ENCODE measurements at places on chromosomes 13 and 19. TPM values are rescaled to one million over a fixed set of nuclear protein-coding genes. Genes with fewer than 3 reads are reported as not detected.

Gene FFAR1
- total RNA-seq: 0.37 TPM

DNA sequence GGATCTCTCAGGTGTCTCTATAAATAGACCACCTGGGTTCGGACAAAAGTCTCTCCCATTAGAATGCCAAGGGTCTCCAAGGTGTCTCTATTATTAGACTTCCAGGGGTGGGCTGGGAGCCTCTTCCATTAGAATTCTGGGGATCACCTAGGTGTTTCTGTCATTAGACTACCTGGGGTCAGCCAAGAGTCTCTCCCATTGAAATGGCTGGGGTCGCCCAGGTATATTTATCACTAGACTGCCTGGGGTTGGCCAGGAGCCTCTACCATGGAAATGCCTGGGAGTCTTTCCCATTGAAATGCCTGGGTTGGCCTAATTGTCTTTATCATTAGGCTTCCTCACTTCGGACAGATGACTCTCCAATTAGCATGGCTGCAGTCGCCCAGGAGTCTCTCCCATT lies 1565.5 kb downstream of the UQCRFS1 start:
- H3K36me3 ChIP-seq: no peaks in the 10 kb centered on the region
- H3K4me1 ChIP-seq: no peaks in the 10 kb centered on the region
- H3K4me3 ChIP-seq: no peak overlapping the region
- H3K27me3 ChIP-seq: no peaks in the 10 kb centered on the region

- no peak overlapping the region for H3K4me3 ChIP-seq
- no peaks in the 10 kb centered on the region for H3K36me3 ChIP-seq
- no peak overlapping the region for H3K27ac ChIP-seq
- H3K4me1 ChIP-seq: no peaks in the 10 kb centered on the region
- DNase-seq: no peak
Observed at GRCh38 chr19:32543115-32543900, 37.7 kb upstream of the PDCD5 start.

DNA sequence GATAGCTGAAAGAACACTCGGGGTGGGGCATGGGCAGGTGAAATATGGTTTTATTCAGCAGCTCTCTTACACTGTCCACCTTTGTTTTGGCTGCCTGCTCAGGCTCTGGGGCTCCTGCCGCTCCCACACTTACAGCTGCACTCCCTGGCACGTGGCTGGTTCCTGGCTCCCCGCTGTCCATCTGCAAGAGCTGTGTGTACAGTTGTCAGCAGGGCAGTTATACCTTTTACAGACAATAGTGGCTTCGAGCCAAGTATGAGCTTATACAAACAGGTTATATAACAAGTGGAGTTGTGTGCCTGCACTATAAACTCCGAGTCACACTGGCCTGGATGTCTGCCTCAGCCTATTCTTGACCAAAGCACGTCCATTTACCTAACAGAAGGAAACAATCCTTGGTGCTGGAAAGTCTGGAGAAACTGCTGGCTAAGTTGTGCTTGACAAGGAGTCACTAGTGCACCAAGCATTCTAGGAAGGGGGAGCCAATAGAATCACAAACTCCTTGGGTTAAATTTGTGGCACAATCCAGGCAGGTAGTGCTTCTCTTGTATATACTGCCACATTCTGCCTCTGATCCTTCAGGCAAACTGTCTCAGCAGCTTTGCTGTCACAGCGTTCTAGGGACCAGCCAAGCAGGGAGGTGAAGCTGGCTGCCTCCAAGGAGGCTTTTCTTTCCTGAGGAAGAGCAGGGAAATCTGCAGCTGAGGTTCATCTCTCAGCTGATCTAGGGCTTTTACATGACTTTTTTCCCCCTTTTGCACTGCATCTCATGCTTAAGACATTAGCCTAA lies 68.2 kb downstream of the NHLRC3 start:
- H3K27me3 ChIP-seq: no peaks in the 10 kb centered on the region
- H3K4me3 ChIP-seq: no peak overlapping the region
- peak; percentile 10 for DNase-seq
- no peaks in the 10 kb centered on the region for H3K4me1 ChIP-seq
- H3K36me3 ChIP-seq: no peaks in the 10 kb centered on the region
- H3K27ac ChIP-seq: no peak overlapping the region

Gene HIF3A
- total RNA-seq: 315 TPM

Gene ZNF525
- total RNA-seq: 7.1 TPM

Gene LILRB3
- total RNA-seq: 23.0 TPM

Gene WDR88
- total RNA-seq: not detected

DNA sequence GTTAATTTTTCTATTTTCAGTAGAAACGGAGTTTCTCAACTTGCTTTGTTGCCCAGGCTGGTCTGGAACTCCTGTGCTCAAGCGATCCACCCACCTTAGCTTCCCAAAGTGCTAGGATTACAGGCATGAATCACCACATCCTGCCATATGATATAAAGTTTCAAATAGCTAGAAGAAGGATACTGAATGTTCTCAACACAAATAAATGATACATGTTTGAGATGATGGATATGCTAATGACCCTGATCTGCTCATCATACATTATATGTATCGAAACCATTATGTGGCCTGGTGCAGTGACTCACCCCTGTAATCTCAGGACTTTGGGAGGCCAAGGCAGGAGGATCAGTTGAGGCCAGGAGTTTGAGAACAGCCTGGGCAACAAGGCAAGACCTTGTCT lies 11.5 kb downstream of the CIB3 start:
- no peaks in the 10 kb centered on the region for H3K36me3 ChIP-seq
- no peaks in the 10 kb centered on the region for H3K27me3 ChIP-seq
- no peak overlapping the region for H3K27ac ChIP-seq
- H3K4me1 ChIP-seq: no peaks in the 10 kb centered on the region
- DNase-seq: no peak

Gene OLFM4
- 0.34 TPM for total RNA-seq

GRCh38 chr13:40082639-40083038 lies 427.2 kb downstream of the COG6 start:
- no peaks in the 10 kb centered on the region for H3K4me1 ChIP-seq
- peak overlapping the region; percentile 42 for H3K27ac ChIP-seq
- no peaks in the 10 kb centered on the region for H3K36me3 ChIP-seq

Gene MEIS3
- 10.2 TPM for total RNA-seq

GRCh38 chr13:70424928-70425327 lies 316.7 kb upstream of the KLHL1 start:
- no peak for DNase-seq
- H3K4me3 ChIP-seq: no peak overlapping the region
- no peaks in the 10 kb centered on the region for H3K27me3 ChIP-seq
- no peaks in the 10 kb centered on the region for H3K36me3 ChIP-seq
- H3K27ac ChIP-seq: no peak overlapping the region
- H3K4me1 ChIP-seq: no peaks in the 10 kb centered on the region

- H3K36me3 ChIP-seq: no peaks in the 10 kb centered on the region
- no peak overlapping the region for H3K27ac ChIP-seq
- H3K4me3 ChIP-seq: no peak overlapping the region
- DNase-seq: no peak
- H3K4me1 ChIP-seq: no peaks in the 10 kb centered on the region
- H3K27me3 ChIP-seq: no peaks in the 10 kb centered on the region
Observed at GRCh38 chr13:82947191-82947621, 935.1 kb downstream of the SLITRK1 start.

GRCh38 chr13:75196147-75196837 lies 285.7 kb downstream of the TBC1D4 start:
- H3K27me3 ChIP-seq: no peaks in the 10 kb centered on the region
- H3K27ac ChIP-seq: no peak overlapping the region
- H3K36me3 ChIP-seq: no peaks in the 10 kb centered on the region

Gene MADCAM1
- total RNA-seq: 0.80 TPM

Gene MBD3L3
- not detected for total RNA-seq

Gene LTBP4
- total RNA-seq: 203 TPM

Gene TMEM59L
- total RNA-seq: 2.8 TPM

Gene SBSN
- total RNA-seq: 0.09 TPM

GRCh38 chr19:33812388-33813330 lies 16.0 kb downstream of the KCTD15 start:
- peaks cover 2% of the 10 kb centered on the region for H3K4me1 ChIP-seq
- H3K27ac ChIP-seq: no peak overlapping the region
- no peak for DNase-seq
- no peaks in the 10 kb centered on the region for H3K27me3 ChIP-seq

Gene ALG5
- 26.6 TPM for total RNA-seq

DNA sequence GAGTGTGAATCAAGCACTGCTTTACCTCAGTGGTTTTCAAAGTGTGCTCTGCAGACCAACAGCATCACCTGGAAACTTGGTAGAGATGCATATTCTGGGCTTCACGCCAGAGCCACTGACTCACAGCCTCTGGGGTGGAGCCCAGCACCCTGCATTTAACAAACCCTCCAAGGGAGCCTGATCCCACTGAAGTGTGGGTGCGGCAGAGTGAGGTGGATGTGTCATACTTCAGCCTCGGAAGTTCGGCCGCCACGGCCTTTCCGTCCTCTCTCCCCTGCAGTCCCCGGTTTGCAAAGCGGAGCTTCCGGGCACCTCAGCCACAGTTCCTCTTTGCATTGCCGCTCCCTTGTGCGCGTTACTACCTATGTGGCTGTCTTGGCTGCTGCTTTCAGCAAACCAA lies 33.3 kb upstream of the MICU2 start:
- H3K27me3 ChIP-seq: no peaks in the 10 kb centered on the region
- no peak overlapping the region for H3K4me3 ChIP-seq
- peaks cover 3% of the 10 kb centered on the region for H3K4me1 ChIP-seq
- no peak overlapping the region for H3K27ac ChIP-seq
- H3K36me3 ChIP-seq: no peaks in the 10 kb centered on the region

- H3K4me1 ChIP-seq: peaks cover 12% of the 10 kb centered on the region
- peak overlapping the region; percentile 90 for H3K4me3 ChIP-seq
- no peaks in the 10 kb centered on the region for H3K27me3 ChIP-seq
- peaks cover 11% of the 10 kb centered on the region for H3K36me3 ChIP-seq
Observed at GRCh38 chr19:10332158-10332964, 968 bp downstream of the RAVER1 start.

- H3K4me1 ChIP-seq: no peaks in the 10 kb centered on the region
- H3K36me3 ChIP-seq: no peaks in the 10 kb centered on the region
- no peaks in the 10 kb centered on the region for H3K27me3 ChIP-seq
- no peak overlapping the region for H3K27ac ChIP-seq
- no peak for DNase-seq
Observed at GRCh38 chr13:62387647-62388046, 972.0 kb upstream of the PCDH20 start.

- peaks cover 2% of the 10 kb centered on the region for H3K27me3 ChIP-seq
- DNase-seq: no peak
- no peak overlapping the region for H3K4me3 ChIP-seq
- no peak overlapping the region for H3K27ac ChIP-seq
Observed at GRCh38 chr13:96844616-96845015, 149.7 kb downstream of the OXGR1 start.

DNA sequence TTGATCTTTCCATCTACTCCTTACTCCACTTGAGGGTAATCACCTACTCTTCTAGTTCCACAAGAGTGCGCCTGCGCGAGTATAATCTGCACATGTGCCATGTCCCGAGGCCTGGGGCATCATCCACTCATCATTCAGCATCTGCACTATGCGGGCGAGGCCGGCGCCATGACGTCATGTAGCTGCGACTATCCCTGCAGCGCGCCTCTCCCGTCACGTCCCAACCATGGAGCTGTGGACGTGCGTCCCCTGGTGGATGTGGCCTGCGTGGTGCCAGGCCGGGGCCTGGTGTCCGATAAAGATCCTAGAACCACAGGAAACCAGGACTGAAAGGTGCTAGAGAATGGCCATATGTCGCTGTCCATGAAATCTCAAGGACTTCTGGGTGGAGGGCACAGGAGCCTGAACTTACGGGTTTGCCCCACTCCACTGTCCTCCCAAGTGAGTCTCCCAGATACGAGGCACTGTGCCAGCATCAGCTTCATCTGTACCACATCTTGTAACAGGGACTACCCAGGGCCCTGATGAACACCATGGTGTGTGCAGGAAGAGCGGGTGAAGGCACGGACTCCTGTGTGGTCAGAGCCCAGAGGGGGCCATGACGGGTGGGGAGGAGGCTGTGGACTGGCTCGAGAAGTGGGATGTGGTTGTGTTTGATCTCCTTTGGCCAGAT lies 2.7 kb upstream of the KLK2 start:
- no peak overlapping the region for H3K27ac ChIP-seq
- H3K4me1 ChIP-seq: no peaks in the 10 kb centered on the region
- DNase-seq: no peak

Gene NLRP4
- total RNA-seq: 0.11 TPM

Gene ITGBL1
- 1.1 TPM for total RNA-seq

GRCh38 chr19:41951686-41952172 lies 7.4 kb downstream of the RABAC1 start:
- H3K27ac ChIP-seq: no peak overlapping the region
- DNase-seq: peak; percentile 74
- no peaks in the 10 kb centered on the region for H3K36me3 ChIP-seq
- H3K27me3 ChIP-seq: no peaks in the 10 kb centered on the region
- no peak overlapping the region for H3K4me3 ChIP-seq

GRCh38 chr13:67515895-67516294 lies 285.8 kb upstream of the PCDH9 start:
- no peak overlapping the region for H3K4me3 ChIP-seq
- no peak overlapping the region for H3K27ac ChIP-seq
- H3K36me3 ChIP-seq: no peaks in the 10 kb centered on the region
- no peaks in the 10 kb centered on the region for H3K4me1 ChIP-seq

GRCh38 chr19:8648240-8648639 lies 17.8 kb downstream of the NFILZ start:
- H3K27me3 ChIP-seq: no peaks in the 10 kb centered on the region
- no peak overlapping the region for H3K4me3 ChIP-seq
- no peaks in the 10 kb centered on the region for H3K36me3 ChIP-seq
- no peak overlapping the region for H3K27ac ChIP-seq
- no peaks in the 10 kb centered on the region for H3K4me1 ChIP-seq
- no peak for DNase-seq

DNA sequence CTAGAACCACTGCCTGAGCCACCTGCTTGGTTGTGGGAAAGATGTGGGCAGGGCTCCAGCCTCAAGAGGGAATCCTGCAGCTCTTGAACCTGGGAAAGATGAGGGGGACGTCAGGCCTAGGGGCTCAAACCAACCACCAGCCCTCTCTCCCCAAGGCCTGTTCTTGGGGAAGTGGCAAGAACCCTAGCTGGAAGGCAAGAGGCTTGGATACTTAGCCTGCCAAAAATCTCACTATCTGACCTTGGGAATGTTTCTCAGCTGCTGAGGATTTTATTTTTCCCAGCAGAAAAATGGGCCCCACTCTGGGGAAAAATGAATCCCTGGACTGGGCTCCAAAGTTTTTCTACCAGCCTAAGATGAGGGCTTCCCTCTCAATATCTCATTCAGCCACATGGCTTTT lies 4.6 kb downstream of the USHBP1 start:
- H3K27me3 ChIP-seq: no peaks in the 10 kb centered on the region
- H3K27ac ChIP-seq: no peak overlapping the region
- H3K4me1 ChIP-seq: no peaks in the 10 kb centered on the region
- DNase-seq: no peak

DNA sequence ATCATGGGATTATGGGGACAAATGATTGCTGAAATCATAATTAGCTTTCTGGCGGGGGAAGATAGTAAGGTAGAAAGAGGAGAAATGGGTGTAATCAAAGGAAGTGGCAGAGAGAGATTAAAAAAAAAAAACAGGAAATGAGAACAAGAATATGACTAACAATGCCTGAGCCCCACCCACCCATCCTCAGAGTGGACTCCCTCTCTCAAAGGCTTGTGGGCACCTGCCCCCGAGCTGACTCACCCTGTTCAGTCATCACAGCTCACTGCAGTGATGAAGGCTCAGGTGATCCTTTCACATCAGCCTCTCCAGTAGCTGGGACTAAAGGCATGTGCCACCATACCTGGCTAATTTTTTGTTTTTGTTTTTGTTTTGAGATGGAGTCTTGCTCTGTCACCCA lies 26.4 kb upstream of the TPT1 start:
- H3K4me3 ChIP-seq: no peak overlapping the region
- no peak for DNase-seq
- peaks cover 7% of the 10 kb centered on the region for H3K4me1 ChIP-seq
- H3K27me3 ChIP-seq: no peaks in the 10 kb centered on the region
- H3K27ac ChIP-seq: no peak overlapping the region

- peaks cover 61% of the 10 kb centered on the region for H3K27me3 ChIP-seq
- H3K4me1 ChIP-seq: no peaks in the 10 kb centered on the region
- DNase-seq: peak; percentile 38
- no peak overlapping the region for H3K27ac ChIP-seq
- peak overlapping the region; percentile 27 for H3K4me3 ChIP-seq
Observed at GRCh38 chr13:78609464-78610205, 6.3 kb upstream of the POU4F1 start.

Gene GCDH
- total RNA-seq: 31.3 TPM
